ENCODE measurements at places on chromosomes 16 and 17.

- DNase-seq, result no peak
These were observed 15.1 kb downstream of the GPR179 start for GRCh38 chr17:38328620-38329019.

DNA sequence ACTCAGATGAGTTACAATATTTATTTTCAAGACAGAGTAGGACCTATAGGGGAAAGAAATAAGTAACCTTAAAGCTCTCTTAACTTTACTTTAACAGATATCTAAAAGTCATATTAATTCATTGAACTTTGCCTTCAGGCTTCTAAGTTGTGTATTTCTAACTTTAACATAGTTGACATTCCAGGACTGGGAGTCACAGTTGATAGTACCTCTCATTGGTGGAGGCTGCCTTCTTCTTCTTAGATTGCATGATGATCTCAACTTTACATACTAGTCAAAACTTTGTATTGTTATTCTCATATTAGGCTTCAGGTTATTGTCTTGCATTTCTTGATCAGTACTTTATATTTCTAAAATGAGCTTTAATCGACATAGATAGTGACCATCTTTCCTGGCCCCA lies 350.1 kb upstream of the KIF2B start:
- DNase-seq, result no peak

- DNase-seq, result no peak
These were observed 262.7 kb upstream of the KCNJ16 start for GRCh38 chr17:69812240-69812837.

DNA sequence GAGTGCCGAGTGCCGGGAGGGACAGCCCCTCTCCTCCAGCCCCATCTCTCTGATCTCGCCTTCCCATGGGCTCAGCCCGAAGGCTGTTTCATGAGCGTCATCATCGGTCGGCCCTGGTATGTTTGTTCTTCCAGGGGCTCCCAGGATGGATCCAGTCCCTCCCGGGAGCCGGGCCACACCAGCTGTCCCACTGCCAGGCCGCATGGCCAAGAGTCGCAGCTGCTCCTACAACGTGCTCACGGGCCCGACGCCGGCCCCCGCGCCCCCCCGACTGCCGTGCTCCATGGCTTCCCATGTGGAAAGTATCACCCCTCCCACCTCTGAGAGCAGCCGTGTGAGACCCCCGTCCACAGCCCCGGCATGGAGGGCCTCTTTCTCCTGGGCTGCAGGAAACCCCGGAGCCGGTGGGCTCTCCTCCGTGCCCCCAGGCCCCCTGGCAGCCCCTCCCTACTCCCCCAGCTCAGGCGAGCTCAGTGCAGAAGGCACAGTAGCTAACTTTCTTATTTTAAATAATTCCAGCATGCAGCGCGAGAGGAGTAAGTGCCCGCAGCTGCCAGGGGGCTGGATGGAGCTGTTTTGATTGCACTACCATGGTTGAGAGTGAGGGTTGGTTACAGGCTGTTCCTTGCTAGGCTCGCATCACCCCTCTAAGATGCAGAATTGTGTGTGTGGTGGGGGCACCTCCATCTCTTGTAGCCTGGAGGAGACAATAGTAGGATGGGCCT lies 26.6 kb upstream of the GSE1 start:
- no peak for DNase-seq

DNA sequence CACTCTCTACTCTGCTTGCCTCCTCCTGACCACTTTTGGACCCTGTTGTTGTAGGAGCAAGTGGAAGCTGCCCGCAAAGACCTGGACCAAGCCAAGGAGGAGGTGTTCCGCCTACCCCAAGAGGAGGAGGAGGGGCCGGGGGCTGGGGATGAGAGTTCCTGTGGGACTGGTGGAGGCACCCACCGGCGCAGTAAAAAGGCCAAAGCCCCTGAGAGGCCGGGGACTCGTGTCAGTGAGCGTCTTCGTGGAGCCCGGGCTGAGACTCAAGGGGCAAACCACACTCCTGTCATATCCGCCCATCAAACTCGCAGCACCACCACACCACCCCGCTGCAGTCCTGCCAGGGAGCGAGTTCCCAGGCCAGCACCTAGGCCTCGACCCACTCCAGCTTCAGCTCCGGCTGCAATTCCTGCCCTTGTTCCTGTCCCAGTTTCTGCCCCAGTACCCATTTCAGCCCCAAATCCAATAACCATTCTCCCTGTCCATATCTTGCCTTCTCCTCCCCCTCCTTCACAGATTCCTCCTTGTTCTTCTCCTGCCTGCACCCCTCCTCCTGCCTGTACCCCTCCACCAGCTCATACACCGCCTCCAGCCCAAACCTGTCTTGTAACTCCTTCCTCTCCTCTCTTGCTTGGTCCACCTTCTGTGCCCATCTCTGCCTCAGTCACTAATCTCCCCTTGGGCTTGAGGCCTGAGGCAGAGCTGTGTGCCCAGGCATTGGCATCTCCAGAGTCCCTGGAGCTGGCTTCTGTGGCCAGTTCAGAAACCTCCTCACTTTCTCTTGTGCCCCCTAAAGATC lies 11.0 kb upstream of the PHKG2 start:
- peak; percentile 60 for DNase-seq

GRCh38 chr16:986411-986810 lies 4.8 kb downstream of the SOX8 start:
- DNase-seq, result no peak

- no peak for DNase-seq
These were observed 82.1 kb downstream of the GPR139 start for GRCh38 chr16:19991614-19992013.

- DNase-seq, result peak; percentile 50
These were observed 675 bp downstream of the RNF213 start for GRCh38 chr17:80261159-80261894.

- DNase-seq, result no peak
These were observed 79.5 kb downstream of the CA4 start for GRCh38 chr17:60229188-60229802.

GRCh38 chr16:51150888-51151320 lies at the start of gene SALL1:
Gene SALL1, minus strand, starts transcription at chr16:51151270. Its CDS starts 29 bp downstream, at chr16:51151241.
- DNase-seq, result no peak

- DNase-seq, result no peak
These were observed 13.0 kb upstream of the USP10 start for GRCh38 chr16:84686707-84687298.

- DNase-seq, result no peak
These were observed 221.3 kb downstream of the CDH11 start for GRCh38 chr16:64900517-64900916.

DNA sequence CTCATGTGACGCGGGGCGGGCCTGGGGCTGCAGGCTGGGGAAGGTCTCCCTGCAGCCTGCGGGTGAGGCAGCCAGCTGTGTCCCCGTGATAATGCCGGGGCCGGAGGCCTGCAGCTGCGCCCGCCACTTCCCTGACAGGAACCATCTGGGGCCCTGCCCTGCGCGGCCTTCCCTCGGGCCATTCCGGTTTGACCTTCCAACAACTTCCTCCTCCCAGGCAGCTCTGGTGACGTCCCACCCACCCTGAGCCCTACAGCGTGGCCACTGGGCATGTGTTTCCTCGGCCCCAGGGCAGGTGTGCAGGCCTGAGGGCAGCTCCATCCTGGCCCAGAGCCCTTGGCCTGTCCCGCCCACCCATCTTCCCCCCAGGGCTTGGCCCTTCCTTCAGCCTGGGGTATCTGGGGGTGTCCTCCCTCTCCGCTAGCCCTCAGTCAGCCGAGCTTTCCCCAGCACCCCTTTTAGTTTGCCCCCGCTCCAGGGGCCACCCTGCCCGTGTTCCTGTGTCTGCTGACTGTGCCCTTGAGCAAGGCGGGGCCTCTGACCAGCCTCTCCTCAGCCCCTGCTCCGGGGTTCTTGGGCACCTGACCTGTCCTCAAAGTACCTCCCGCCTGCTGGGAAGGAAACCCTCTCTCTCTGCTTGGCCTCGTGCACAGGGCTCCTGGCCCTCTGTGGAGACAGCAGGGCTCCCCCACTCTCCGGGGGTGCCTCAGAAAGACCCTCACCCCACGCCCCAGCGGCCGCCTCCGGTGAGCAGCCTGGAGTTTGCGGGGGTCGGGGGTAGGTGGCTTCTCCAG lies at the start of gene CBFA2T3:
CBFA2T3 (minus strand) TSS at position 190 of the 794 bp plus-strand sequence. CDS start 400 bp downstream, outside the sequence.
- DNase-seq, result peak; percentile 80

DNA sequence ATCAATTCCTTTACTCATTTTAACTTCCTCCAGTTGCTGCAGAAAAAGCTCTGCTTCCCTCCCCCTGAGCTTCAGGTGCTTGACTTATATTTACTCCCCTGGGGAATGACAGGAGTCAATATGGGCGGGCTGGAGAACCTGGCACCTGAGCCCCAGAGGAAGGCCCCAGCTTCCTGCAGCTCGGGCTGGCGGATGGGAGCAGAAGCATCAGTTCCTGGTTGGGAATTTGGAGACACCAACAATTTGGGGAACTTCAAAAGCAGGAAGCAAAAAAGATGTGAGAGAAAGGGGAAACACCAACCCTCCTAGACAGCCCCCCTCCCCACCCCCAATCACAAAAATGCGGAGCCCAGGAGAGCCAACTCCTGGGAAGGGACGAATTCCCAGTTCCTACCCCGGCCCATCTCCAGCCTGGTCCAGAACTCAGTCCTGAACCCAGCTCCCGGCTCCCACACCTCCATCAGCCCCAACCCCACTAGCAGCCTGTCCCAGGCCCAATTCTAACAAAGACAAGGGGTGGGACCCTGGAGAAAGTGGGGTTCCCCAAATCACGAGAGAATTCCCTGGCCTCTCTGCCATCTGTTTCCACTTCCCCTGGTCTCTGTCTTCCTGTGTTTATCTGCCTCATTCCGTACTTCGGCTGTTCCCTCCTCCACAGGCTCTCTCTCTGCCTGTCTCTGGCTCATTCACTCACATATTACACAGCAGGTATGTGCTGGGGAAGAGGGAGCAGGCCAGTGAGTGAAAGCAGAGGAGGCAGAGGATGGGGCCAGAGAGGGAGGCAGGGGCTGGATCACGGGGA lies 16.2 kb upstream of the ASGR2 start:
- no peak for DNase-seq

GRCh38 chr17:19614900-19615299 lies 33.7 kb upstream of the ALDH3A2 start:
- no peak for DNase-seq

GRCh38 chr16:86158688-86159360 lies 259.9 kb downstream of the IRF8 start:
- DNase-seq, result no peak

DNA sequence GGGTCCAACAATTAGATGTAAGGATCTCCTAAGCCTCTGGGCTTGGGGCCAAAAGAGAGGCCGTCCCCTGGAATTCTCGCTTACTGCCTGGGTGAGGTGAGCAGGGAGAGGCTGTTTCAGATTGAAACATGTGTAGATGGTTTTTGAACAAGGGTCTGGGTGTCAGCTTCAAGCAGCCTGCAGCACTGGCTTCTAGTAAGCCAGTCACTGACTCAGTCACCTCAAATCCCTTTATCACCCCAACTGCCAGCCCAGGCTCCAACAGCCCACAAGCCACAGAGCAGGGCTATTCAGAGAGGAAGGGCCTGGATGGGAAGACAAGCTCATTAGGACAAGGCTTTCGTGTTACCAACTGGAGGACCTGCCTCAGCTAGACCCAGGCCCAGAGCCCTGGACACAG lies 180.2 kb downstream of the CCT6B start:
- DNase-seq, result no peak

GRCh38 chr17:36848008-36848902 lies 89.0 kb upstream of the LHX1 start:
- no peak for DNase-seq

DNA sequence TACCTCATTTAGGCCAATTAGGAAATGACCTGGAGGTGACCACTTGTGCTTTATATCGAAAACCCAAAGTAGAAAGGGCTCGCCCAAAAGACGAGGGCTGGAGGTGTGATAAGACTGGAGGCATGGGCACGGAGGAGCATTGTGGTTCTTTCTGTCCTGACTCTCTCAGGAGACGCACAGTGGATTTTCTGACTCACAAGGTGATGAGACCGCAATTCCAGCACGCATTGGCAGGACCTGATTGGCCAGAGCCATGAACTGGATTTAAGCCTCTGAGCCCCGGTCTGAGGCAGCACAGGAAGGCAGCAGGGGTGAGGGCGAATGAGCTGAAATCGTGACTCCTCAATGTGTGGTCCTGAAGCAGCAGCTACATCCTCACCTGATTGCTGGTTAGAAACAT lies 559.1 kb upstream of the SALL1 start:
- no peak for DNase-seq

DNA sequence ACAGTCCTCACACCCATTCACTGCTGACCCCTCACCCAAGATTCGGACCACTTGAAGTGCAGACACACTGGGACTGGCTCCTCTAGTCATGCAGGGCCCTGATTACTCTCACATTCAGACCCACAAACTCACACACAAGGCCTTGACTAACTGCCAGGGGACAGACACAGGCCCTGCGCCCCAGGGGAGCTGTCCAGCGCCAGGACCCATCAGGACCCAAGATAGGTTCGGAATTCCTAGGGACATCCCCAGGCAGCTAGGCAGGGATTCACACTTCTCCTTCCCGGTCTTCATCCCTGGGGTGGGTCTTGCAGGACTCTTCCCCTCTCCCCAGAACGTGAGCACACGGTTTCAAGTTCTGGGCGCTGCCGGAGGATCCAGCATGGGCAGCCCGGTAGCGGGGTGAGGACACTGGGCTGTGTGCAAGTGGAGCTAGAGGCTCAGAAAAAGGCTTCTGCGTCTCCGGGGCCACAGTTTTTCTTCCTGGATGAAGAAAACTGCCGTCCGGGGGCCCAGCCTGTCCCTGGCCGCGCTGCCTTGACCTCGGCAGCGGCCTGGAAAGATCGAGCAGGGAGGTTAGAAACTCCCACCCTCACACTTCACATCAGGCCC lies 1.6 kb downstream of the SEZ6 start:
- DNase-seq, result no peak

DNA sequence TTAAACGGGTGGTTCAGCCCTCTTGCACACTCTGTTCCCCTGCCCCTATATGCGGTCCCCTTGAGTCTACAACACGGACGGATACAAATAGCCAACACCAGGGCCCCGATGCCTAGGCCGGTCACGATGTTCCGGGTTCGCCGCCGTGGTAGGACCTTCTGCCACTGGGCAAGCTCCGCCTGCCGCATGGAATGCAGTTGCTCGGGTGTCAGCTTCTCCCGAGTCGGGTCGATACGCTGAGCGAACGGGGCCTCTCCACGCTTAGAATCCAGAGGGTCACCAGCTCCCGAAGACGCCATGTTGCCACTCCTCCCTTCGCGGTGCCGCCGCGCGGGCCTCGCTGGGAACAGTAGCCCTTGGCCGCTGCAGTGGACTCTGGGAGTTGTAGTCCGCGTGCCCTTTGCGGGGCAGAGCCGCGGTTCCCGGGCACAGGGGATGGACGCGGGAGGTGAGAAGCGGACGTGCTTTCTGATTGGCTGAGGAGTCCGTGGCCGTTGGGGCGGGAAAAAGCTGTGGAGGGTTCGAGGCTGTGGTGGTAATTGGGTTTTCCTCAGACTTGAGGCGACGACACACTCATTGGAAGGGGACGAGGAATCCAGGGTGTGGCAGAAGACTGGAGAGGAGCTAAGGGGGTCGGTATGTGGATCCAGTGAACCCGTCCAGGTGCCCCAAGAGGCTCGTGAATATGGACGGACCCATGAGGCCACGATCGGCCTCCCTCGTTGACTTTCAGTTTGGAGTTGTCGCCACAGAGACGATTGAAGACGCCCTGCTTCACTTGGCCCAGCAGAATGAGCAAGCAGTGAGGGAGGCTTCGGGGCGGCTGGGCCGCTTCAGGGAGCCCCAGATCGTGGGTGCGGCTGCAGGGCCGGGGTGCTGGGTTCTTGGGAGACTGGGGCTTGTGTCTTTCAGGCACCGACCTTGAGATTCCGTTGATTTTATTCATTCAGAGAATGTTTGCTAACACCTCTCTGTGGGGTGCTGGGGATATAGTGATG lies at the start of the genes CNTD1 and COA3:
CNTD1 (plus strand) TSS at position 479 of the 998 bp plus-strand sequence; CDS start at position 686, 207 bp downstream.
COA3 (minus strand) TSS at position 322 of the 998 bp plus-strand sequence; CDS start at position 299, 23 bp downstream.
- DNase-seq, result peak; percentile 84

All from tibial artery (tissue), 4 donors.